Lung microvascular endothelial cell (primary cell): ENCODE measurements at places on chromosomes 1 and 21. TPM values are rescaled to one million over a fixed set of nuclear protein-coding genes. Genes with fewer than 3 reads are reported as not detected.

- DNase-seq: no peak
Observed at GRCh38 chr1:44442791-44443190, 37.7 kb downstream of the RNF220 start.

DNA sequence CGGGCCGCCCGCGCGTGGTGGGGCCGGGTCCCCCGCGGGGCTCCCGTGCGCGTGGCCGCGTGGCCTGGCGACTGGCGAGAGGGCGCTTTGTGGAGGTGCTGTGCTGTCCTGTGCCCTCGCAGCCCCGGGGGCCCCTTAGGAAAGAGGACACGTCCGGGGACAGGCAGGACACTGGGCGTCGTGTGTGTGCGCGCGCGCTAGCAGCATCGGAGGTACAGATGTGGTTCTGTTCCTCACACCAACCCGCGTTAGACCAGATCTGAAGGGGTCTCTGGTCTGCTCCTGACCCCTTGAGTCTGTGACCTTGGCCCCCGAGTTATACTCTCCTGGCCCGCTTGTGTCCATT, 489 bp downstream of the ACTN2 start:
- no peak for DNase-seq

- DNase-seq: no peak
Observed at GRCh38 chr1:57162607-57163261, 196.9 kb upstream of the C8B start.

DNA sequence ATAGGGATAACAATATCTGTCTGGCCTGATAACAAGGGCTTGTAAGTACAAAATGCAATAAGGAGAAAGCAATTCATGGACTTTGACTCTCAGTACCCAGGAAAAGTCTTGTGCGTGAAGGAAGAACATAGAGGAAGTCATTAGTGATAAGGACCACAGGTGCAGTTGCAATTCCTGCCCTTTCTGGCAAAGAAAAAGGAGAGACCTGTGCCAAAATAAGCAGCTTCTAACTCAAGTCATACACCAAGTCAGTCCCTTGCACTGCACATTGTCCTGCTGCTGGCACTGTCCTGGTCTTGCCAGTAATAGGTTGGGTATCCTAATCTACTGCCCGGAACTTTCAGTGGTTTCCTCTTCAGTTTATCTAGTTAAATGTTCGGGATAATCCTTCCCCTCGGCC, 14.8 kb upstream of the SOD1 start:
- DNase-seq: no peak

RAB3B gene
- 1.2 and 6.8 TPM in 2 replicates for total RNA-seq

CASZ1 gene
- 0.99 and 1.1 TPM in 2 replicates for total RNA-seq
